ENCODE measurements at places on chromosomes 6 and 20.

GRCh38 chr6:106666282-106667021 lies 37.1 kb downstream of the QRSL1 start:
- no peak for DNase-seq

DNA sequence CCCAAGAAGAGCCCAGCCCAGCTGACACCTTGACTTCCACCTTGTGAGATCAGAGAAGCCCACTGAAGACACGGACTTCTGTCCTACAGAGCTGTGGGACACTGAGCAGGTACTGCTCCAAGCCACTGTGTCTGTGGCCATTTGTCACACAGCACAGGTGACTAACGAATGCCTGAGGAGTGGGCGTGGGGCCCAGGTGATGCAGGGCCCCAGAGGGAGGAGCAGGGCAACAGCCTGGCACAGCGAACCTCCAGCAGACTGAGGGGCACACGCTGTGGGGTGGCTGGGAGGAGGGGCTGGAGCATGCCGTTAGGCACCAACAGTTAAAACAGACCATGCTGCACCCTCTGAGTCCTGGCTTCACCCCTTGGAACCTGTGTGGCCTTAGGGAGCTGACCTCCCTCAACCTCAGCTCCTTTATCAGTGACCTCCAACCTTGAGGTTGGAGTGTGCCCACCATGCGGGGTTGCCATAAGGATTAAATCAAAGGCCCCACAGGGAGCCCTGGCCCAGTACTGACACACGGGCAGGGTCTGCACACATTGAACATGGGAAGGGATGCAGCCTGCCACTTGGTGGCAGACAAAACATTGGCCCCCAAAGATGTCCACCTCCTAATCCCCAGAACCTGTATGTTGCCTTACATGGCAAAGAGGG lies 119.9 kb upstream of the CST7 start:
- no peak for DNase-seq

DNA sequence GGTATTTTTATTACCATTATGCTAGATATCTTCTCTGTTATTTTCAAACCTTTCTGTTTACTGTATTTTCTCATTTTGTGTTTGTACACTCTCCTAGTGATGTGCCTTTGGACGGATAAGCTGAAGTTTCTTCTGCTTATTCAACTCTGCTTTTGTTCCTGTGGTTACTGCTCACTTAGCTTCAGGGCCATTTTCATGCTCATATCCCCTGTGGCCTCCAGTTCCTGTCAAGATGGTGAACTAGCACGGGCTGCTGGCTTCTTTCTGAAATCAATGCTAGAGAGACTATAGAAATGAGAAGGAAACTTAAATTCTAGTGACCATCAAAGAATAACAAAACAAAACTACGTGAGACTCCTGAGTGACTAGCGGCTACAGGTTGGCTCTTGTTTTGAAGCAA lies 6.8 kb upstream of the CST8 start:
- no peak for DNase-seq

DNA sequence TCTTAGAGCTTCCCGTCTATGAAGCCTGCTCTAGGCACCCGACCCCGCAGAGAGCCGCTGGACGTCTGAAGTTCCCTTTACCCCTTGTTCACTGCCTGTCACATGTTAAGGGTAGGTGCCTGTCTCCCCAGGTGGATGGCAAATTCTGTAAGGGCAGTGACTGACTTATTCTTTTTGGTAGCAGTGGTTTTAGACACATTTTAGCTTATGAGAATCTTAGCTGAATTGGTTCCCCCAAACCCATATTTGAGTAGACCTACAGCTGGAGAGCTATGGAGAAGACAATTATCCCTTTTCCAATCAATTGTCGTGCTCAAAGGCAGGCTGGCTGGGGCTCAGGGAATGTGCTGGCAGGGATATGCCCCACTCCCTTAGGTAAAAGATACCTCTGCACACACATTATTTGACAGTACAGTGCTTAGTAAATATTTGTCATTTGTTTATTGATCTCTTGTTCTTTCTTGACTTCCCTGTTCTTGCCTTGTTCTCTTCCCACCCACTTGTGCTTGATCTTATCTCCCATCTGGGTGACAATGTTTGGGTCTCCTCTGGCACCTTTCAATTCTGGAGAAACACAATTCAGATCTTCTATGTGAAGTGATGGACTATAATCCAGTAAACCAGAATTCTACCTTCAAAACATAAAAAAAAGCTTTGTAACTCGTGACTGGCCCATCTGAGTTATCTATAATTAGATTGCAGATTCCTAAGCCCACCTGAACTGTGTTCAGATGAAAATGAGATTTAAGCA lies 114.3 kb upstream of the SLC2A12 start:
- no peak for DNase-seq

DNA sequence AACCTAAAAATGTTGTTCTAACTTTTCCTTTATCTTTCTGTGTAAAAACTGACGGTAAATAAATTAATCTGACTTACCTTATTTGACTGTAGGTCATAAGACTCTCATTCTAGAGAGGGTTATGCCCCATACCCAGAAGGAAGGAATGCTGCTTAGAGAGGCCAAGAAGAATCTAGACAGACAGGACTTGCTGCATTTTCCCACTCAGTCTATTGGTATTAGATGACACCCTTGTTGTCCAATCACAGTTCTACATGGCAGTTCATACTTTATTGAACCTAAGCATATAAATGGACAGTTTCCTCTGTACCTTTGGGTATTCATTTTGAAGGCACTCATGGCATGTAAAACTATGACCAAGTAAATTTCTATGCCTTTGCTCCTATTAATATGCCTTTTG lies 359.6 kb upstream of the ID4 start:
- no peak for DNase-seq

Measured in activated CD4-positive, alpha-beta memory T cell treated with anti-CD3 and anti-CD28 coated beads, Interleukin-2, amount 10 ng/mL, durations not matched to agents 7 days and 5 days (primary cell).